ENCODE measurements at places on chromosomes 12 and 14.
A peak's percentile ranks its signal among the peaks of the same experiment; 100 is the strongest.

DNA sequence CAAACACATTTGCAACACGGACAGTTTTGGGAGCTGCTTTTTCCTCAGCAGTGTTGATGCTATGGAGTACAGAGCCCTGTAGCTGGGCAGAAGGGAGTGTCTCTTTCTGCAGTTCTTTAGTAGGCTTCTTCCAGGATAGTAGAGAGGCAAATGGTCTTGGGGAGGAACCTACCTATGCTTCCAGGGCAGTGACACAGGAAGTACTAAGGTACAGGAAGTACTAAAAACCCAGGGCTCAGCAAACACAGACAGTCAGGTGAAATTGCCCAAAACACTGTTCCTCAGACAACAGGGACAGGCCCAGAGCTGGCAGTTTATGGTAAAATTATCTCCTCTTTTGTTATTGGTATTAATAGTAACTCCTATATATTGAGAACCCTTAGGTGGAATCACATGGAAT is 217.6 kb downstream of the TTC8 start:
- no peak for ATAC-seq

GRCh38 chr12:90627180-90627896 is 327.6 kb downstream of the CCER1 start:
- no peak for ATAC-seq

DNA sequence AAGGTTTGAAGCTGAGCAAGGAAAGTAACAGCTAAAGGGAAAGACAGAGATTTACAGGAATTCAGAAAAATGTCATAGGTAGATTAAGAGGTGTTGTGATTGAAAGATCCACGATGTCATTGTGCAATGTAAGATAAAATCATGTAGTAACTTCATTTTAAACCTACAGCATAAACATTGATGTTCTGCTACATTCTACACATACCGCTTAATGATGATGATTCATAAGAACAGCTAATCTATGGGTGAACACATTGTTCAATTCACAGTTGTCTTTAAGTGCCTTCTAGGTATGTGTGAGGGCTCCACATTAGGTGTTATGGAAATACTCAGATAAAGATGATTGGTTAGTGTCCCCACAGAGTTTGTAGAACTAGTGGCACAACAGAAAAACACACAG is 170.9 kb downstream of the GRIP1 start:
- no peak for ATAC-seq

DNA sequence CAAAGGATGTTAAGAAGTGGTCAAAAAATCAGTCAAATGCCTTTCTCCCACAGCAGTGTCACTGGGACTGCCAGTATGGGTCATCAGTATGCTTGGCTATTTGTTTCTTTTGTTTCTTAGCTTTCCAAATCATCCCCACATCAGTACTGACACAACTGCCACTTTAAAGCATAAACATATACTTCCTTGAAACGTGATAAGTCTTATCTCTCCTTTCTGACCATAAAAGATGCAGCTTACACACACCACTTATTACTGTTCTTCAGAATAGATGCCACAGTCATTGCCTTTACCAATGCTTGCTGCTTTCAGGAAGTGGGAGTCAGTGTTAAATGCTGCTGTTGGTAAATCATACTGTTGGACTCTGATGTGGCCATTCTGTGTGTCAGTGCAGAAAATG is 18.6 kb upstream of the GARIN2 start:
- peak; percentile 31 for ATAC-seq

GRCh38 chr14:84825481-84826251 is 704.3 kb upstream of the FLRT2 start:
- no peak for ATAC-seq

Measured in activated T-helper 17 cell treated with anti-CD3 and anti-CD28 coated beads, Interleukin-2, amount 50 U/mL, for 72 hours (primary cell).